ENCODE measurements at places on chromosomes 3 and 15.
A peak's percentile ranks its signal among the peaks of the same experiment; 100 is the strongest.

GRCh38 chr3:59771768-59772181 is 722.0 kb upstream of the CFAP20DC start:
- H3K4me3 ChIP-seq = no peak overlapping the region
- DNase-seq = no peak
- H3K4me1 ChIP-seq = peaks cover 57% of the 10 kb centered on the region

DNA sequence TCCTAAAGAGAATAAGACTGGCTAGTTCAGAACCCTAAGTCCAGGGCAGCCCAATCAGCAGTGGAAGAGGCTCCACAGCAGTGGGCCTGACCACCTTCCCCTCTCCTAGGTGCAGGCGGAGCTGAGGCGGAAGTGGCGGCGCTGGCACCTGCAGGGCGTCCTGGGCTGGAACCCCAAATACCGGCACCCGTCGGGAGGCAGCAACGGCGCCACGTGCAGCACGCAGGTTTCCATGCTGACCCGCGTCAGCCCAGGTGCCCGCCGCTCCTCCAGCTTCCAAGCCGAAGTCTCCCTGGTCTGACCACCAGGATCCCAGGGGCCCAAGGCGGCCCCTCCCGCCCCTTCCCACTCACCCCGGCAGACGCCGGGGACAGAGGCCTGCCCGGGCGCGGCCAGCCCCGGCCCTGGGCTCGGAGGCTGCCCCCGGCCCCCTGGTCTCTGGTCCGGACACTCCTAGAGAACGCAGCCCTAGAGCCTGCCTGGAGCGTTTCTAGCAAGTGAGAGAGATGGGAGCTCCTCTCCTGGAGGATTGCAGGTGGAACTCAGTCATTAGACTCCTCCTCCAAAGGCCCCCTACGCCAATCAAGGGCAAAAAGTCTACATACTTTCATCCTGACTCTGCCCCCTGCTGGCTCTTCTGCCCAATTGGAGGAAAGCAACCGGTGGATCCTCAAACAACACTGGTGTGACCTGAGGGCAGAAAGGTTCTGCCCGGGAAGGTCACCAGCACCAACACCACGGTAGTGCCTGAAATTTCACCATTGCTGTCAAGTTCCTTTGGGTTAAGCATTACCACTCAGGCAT is 33.7 kb downstream of the VIPR1 start:
- H3K4me3 ChIP-seq = no peak overlapping the region
- H3K4me1 ChIP-seq = no peaks in the 10 kb centered on the region
- H3K27ac ChIP-seq = no peak overlapping the region
- H3K36me3 ChIP-seq = no peaks in the 10 kb centered on the region

DNA sequence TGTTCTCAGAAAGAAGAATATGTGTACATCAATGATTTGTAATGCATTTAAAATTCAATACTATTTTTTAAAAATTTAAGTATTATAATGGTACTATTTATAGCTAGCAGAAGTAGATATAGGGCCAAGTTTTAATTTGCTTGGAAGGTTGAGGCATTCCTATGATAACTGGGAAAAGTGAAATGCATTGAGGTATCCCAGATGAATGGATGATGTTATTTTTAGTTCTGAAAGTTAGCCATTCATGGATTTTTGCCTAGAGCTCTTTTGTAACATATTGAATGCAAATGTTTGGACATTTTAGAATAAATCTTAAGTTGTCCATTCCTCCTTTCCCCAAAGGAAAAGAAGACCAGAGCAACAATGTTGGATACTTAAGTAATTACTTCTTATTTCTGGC is 47.6 kb downstream of the GAP43 start:
- no peak for DNase-seq
- no peaks in the 10 kb centered on the region for H3K4me1 ChIP-seq
- H3K27ac ChIP-seq = no peak overlapping the region
- H3K4me3 ChIP-seq = no peak overlapping the region

GRCh38 chr3:145648396-145648795 is 512.6 kb downstream of the PLOD2 start:
- no peaks in the 10 kb centered on the region for H3K4me1 ChIP-seq
- H3K27me3 ChIP-seq = no peaks in the 10 kb centered on the region
- H3K36me3 ChIP-seq = no peaks in the 10 kb centered on the region
- no peak for DNase-seq
- H3K4me3 ChIP-seq = no peak overlapping the region

DNA sequence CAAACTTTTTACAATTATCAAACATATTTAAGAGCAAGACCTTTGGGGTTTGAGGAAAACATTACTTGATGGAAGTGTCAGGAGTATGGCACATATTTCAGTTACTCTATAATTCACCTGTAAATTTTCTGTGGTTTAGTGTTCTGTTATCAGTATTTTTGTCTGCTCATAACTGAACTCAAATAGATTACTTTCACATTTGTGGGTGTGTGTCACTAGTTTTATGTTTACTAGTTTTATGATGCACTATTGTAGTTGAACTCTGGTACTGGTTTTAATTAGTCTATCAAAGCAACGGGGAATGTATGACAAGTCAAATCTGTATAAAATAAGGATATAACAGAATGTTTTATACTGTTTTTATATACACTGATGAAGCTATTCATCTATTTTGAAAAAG is 27.2 kb downstream of the OXSM start:
- no peaks in the 10 kb centered on the region for H3K27me3 ChIP-seq
- no peak for DNase-seq
- no peak overlapping the region for H3K27ac ChIP-seq
- no peaks in the 10 kb centered on the region for H3K4me1 ChIP-seq

- no peaks in the 10 kb centered on the region for H3K4me1 ChIP-seq
- no peaks in the 10 kb centered on the region for H3K36me3 ChIP-seq
- no peak for DNase-seq
- no peak overlapping the region for H3K4me3 ChIP-seq
- no peaks in the 10 kb centered on the region for H3K27me3 ChIP-seq
Observed at GRCh38 chr3:5293207-5293606, 105.7 kb downstream of the EDEM1 start.

DNA sequence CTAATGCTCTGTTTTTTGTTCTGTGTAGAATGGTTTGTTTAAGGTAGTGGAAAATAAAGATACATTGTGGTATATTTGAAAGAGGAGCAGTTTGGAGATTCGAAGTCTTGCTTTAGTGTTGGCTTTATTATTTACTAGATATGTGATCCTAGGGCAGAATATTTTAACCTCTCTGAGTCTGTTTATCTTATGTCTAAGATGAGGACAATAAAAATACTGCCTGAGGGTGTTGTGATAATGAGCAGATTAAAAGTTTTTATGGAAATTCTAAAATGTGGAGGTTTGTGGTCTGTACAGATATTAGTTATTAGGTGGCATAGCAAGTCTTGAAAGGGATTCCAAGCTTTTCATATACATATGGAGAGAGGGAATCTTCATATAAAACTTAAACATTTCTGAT is 15.0 kb downstream of the TCF12 start:
- DNase-seq = no peak
- no peaks in the 10 kb centered on the region for H3K27me3 ChIP-seq
- no peak overlapping the region for H3K4me3 ChIP-seq
- peaks cover 27% of the 10 kb centered on the region for H3K36me3 ChIP-seq
- H3K4me1 ChIP-seq = peaks cover 58% of the 10 kb centered on the region
- H3K27ac ChIP-seq = peak overlapping the region; percentile 96

- DNase-seq = no peak
- peaks cover 37% of the 10 kb centered on the region for H3K36me3 ChIP-seq
- peaks cover 31% of the 10 kb centered on the region for H3K4me1 ChIP-seq
- no peaks in the 10 kb centered on the region for H3K27me3 ChIP-seq
- peak overlapping the region; percentile 80 for H3K27ac ChIP-seq
- peak overlapping the region; percentile 52 for H3K4me3 ChIP-seq
Observed at GRCh38 chr15:82751308-82751707, 41.6 kb upstream of the AP3B2 start.

DNA sequence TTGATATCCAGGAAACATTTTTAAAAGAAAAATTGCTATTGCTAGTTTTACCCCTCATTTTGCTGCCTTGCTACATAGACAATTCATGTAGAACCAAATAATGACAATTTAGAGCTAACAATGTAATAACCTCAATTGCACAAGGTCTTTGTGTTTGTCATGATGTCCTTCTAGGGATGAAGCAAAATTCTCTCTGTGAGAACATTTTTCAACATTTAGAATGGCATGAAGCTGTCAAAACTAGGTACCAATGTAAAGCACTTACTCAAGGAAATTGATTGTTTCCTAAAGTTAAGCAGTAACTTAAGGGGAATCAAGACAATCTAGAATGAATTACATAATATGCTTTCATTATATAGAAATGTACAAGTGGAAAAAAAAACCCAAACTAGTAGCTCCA is 7.9 kb upstream of the FGF7 start:
- no peak overlapping the region for H3K27ac ChIP-seq
- H3K36me3 ChIP-seq = no peaks in the 10 kb centered on the region
- no peaks in the 10 kb centered on the region for H3K27me3 ChIP-seq
- H3K4me1 ChIP-seq = no peaks in the 10 kb centered on the region
- no peak for DNase-seq

GRCh38 chr3:108300103-108300849 is 3.9 kb downstream of the HHLA2 start:
- no peak overlapping the region for H3K27ac ChIP-seq
- no peaks in the 10 kb centered on the region for H3K36me3 ChIP-seq

DNA sequence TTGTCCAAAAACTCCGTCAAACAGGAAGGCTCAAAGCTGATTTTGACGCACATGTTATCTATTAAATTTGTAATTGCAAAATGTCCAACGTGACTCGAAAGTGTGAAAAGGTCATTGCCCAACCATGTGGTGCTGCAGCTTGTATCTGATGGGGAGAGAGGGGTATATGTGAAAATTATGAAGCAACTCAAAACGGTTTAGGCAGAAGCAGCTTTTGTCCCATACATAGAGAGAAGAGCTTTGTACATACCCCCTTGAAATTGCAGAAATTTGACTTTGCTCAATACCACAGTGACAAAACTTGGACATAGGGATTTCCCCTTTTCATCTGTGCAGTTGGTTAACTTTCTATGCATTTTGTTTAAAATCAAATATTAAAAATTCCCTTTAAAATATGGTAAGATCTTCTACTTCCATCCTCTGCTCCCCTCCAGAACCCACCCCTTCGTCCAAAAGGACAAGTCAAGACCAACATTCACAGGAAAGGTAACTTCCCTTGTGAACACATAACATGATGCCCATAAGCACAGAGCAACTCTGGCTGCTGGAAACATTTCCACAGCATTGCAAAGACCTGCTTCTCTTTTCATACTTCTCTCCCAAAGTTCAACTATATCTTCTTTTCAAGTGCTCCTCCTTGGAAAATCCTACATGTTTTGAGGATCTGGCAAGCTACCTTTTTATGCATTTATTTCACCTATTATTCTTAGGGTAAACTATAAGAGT is 253.7 kb upstream of the THBS1 start:
- no peak overlapping the region for H3K27ac ChIP-seq
- H3K27me3 ChIP-seq = peaks cover 4% of the 10 kb centered on the region
- no peak for DNase-seq
- H3K36me3 ChIP-seq = no peaks in the 10 kb centered on the region

DNA sequence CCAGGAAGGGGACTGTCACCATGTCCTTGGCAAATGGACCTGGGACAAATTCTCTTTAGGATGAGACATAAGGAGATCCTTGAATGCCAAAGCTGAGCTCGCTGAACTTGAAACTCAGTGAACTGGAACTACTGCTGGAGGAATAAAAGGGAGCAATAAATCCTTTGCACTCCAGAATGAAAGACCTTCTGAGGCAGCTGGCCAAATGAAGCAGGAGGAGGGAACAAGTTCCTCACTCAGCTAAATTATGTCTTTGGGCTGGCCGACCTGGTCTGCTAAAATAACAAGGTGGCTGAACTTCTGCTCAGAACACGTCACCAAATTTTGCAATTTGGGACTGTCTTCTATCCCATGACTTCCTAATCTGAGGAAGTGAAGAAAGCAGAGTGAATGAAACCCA is 314.7 kb downstream of the LPP start:
- no peak overlapping the region for H3K27ac ChIP-seq
- no peak for DNase-seq
- H3K4me1 ChIP-seq = no peaks in the 10 kb centered on the region
- no peaks in the 10 kb centered on the region for H3K27me3 ChIP-seq
- no peaks in the 10 kb centered on the region for H3K36me3 ChIP-seq

DNA sequence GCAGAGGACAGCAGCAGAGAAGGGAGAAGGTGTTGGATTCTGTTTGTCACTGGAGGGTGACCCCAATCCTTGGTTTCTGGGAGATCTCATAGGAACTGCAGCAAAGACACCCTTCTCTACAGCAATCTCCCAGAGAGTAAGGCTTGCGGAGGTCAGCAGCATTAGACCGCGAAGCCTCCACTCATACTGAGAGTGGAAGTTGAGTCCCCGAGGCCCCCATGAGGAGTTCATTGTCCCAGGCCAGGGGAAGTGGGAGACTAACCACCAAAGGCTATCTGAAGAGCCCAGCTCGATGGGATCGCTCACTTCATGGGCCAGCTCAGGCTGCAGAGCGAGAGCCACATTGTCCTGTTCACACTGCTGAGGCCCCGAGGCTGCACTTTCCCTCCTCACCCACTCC is 44.6 kb downstream of the GLDN start:
- no peaks in the 10 kb centered on the region for H3K36me3 ChIP-seq
- peaks cover 4% of the 10 kb centered on the region for H3K27me3 ChIP-seq
- DNase-seq = no peak

All from DND-41 (cell line).